ENCODE measurements at places on chromosomes 11 and 22.

DNA sequence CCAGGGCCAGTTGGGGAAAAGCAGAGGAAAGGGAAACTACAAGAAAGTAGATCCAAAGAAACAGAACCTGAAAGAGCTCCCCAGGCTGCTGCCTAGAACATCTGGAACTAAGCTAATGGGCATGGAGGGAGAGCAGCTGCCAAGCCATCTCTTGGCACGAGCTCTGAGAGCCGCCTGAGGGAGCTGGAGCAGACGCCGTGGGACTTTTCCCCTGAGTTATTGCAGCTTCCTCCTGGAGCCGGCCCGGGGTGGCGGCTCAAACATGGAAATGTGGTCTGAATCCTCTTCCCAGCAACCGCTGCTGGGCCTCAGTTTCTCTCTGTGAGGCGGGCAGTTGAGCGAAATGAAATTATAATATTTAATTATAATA is 41.8 kb downstream of the LIF start:
- DNase-seq, result no peak

- DNase-seq, result peak; percentile 39
These were observed 40.4 kb downstream of the FLI1 start for GRCh38 chr11:128734103-128734831.

DNA sequence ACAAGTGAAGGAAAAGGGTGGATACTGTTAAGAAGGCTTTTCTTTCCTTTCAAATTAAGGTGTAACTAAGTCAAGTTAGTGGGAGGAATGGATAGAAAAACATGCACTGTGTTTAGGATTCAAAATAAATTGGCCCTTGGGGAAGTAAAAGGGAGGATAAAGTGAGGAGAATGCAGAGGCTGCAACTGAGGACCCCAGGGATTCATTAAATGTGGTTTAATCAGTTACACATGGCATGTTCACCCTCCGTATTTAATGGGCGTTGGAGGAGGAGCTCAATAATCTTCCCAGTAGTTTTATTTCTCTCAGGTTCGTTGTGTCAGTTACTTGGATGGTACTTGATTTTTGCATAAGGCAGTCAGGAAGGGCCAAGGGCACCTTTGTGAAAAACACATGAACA is 966.3 kb downstream of the JRKL start:
- DNase-seq, result no peak

DNA sequence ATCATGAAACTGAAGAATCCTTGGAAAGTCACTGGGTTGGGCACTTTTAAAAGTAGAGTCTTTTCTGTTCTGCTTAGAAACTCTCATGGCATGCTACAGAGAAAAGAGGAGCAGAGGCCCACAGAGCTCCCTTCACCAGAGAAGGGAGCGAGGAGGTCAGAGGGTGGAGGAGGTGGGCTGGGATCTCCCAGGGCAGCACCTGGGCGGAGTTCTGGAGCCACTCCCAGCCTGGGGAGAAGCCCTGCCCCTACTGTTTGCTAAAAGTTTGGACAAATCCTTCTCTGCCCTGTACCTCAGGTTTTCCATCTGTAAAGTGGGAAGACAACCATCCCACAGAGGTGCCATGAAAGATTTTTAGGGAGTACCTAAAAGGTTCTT is 299.1 kb downstream of the KIRREL3 start:
- DNase-seq, result no peak

- DNase-seq, result no peak
These were observed 163.6 kb downstream of the GRIK4 start for GRCh38 chr11:120675171-120675570.

Measured in stimulated activated CD4-positive, alpha-beta T cell treated with anti-CD3 and anti-CD28 coated beads, Interleukin-2, amount 100 ng/mL, for 24 hours (primary cell).